ENCODE measurements at places on chromosomes 5 and 9.

- DNase-seq: no peak
Measured at GRCh38 chr5:138463419-138464007, 1.8 kb upstream of the EGR1 start.

GRCh38 chr5:68369023-68369359, 153.4 kb downstream of the PIK3R1 start:
- DNase-seq: no peak

DNA sequence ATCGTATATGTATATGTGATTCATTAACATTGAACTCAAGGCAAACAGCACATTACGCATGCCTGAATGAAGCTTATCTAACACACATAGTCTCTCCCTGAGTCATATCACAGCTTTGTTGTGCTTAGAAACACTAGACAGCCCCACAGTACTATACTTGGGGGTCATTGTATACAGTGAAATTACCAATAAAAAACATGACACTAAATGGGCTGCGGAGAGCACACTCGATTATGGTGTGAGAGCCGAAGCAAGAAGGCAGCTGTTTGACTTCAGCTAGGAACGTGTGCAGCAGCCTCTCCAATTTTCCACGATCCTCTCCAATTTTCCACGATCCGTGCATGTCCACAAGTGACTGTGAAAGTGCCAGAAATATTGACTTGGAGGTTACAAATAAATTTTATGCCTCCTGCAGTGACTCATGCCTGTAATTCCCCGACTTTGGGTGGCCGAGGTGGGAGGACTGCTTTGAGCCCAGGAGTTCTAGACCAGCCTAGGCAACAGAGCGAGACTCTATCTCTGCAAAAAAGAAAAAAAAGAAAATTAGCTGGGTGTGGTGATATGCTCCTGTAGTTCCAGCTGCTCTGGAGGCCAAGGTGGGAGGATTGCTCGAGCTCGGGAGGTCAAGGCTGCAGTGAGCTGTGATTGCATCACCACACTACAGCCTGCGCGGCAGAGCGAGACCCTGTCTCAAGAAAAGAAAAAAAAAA, 102.4 kb downstream of the DAPK1 start:
- DNase-seq: no peak

GRCh38 chr9:73847536-73847935, 649.6 kb upstream of the RORB start:
- DNase-seq: no peak

DNA sequence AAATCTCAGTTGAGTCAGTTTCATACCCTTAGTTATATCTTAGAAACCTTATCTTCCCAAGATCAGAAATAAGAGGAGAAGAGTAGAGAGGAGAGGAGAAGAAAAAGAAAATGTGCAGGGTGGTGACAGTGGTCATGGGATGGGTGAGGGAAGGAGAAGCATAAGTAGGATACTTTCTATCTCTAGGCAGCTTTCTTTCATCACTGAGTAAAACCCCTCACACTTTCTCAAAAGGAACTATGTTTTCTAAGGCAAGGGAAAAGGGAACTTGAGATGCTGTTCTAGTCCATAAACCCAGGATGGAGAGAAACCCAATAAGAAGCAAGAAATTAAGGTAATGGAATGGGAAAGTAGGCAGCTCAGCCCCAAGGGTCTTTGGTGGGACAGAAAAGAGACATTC, 225.3 kb downstream of the MCTP1 start:
- DNase-seq: no peak

GRCh38 chr9:95966306-95966705, 90.8 kb downstream of the ERCC6L2 start:
- no peak for DNase-seq

- DNase-seq: no peak
Measured at GRCh38 chr5:113450462-113450861, 15.7 kb upstream of the TSSK1B start.

GRCh38 chr9:98830554-98830953, 23.1 kb downstream of the GALNT12 start:
- DNase-seq: no peak

DNA sequence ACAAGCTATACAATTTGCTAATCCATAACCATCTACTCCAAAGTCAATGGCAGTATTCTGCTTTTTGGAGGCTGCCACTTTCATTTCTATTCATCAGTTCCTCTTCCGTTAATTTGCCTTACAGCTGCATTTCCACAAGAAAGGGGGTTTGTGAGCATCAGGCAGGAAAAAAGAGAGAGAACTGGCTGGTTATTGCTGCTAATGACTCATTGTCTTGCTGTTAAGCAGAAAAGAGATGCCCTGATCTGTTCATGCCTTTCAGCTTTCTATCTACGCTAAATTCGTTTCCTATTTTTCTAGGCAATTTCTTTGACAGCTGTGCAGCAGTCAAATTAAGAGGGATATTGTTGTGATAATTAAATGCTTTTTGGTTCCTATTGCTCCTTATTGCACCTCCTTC, 65.9 kb upstream of the GNAQ start:
- DNase-seq: no peak

GRCh38 chr5:9558319-9558965, 12.6 kb upstream of the SEMA5A start:
- DNase-seq: no peak

GRCh38 chr5:162091336-162091735, 23.8 kb downstream of the GABRG2 start:
- no peak for DNase-seq

GRCh38 chr5:149445343-149445738, 66.2 kb upstream of the IL17B start:
- DNase-seq: no peak

- DNase-seq: no peak
Measured at GRCh38 chr5:170427672-170428236, 38.6 kb upstream of the KCNMB1 start.

DNA sequence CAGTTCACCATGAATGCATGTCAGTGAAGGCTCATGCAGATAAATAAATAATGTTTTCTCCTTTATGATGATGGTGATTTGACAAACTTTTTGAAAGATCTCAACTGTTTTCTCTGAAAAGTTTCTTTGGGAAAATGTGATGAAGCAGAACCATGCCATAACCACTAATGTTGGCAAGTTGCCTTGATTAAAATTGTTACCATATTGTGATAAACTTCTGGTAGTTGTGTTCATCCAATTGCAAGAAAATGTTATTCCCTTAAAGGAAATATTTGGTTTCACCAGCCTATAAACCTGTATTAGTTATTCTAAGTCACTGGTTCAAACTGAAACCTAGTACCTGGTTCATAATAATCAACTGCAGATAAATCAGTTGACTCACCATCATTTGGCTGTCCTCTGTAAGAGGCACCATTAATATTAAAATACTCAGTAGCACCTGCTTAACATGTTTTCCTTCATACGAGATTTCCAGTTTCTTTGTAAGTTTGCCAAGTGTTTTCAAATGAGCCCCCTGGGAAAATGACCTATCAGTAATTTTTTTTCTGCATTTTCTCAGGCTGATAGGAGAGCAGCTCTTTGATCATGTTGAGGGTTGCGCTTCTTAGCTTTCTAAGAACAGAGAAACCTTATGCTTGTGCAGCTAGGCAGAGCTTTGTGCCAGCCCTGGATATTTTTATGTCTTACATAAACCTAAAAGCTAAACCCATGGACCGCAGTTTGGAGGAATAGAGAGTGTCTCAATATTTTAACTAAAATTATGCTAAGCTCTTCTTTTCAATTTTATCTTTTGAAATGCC, 88.0 kb downstream of the LURAP1L start:
- DNase-seq: no peak

GRCh38 chr5:162068412-162068811, 839 bp downstream of the GABRG2 start:
- peak; percentile 0 for DNase-seq

DNA sequence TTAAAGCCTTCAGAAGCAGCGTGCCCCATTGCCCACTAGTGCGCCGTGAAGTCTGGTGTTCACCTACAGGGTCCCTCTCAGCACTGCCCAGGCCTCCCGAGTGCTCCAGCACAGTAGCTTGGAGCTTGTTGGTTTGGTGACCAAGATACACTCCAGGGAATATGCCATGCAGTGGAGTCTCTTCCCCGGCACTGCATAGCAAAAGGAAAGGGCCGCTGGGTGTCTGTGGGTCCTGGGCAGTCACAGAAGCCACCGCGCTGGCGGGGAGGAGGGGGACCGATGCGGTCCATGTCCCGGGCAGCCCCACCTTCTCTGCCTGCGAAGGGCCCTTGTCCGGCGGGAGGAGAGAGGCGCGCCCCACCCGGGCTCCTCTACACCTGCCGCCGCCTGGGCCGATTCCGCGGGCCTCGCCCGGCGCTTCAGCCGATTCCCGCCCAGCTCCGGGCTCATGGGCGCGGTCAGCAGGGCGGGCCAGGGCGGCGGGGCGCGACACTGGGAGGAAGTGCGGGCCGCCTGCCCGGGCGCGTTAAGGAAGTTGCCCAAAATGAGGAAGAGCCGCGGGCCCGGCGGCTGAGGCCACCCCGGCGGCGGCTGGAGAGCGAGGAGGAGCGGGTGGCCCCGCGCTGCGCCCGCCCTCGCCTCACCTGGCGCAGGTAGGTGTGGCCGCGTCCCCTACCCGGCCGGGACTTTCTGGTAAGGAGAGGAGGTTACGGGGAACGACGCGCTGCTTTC, at the start of gene SYK:
Gene SYK (plus strand): TSS at position 579 of the 732 bp plus-strand sequence. CDS start 42,080 bp downstream, outside the sequence.
- DNase-seq: no peak

- no peak for DNase-seq
Measured at GRCh38 chr9:115118879-115119218, 892 bp upstream of the TNC start.

- no peak for DNase-seq
Measured at GRCh38 chr9:93287593-93287992, 103.7 kb downstream of the WNK2 start.

Measured in stimulated activated CD4-positive, alpha-beta T cell treated with anti-CD3 and anti-CD28 coated beads, Interleukin-12 subunit alpha, Interleukin-12 subunit beta, amount 100 ng/mL, for 4 hours (primary cell).